ENCODE measurements at places on chromosomes 12 and 14.
A peak's percentile ranks its signal among the peaks of the same experiment; 100 is the strongest.

- no peak overlapping the region for H3K27ac ChIP-seq
- H3K4me1 ChIP-seq = peaks cover 10% of the 10 kb centered on the region
- no peaks in the 10 kb centered on the region for H3K27me3 ChIP-seq
- no peak overlapping the region for H3K4me3 ChIP-seq
Measured at GRCh38 chr14:88613552-88614010, 50.7 kb downstream of the ZC3H14 start.

DNA sequence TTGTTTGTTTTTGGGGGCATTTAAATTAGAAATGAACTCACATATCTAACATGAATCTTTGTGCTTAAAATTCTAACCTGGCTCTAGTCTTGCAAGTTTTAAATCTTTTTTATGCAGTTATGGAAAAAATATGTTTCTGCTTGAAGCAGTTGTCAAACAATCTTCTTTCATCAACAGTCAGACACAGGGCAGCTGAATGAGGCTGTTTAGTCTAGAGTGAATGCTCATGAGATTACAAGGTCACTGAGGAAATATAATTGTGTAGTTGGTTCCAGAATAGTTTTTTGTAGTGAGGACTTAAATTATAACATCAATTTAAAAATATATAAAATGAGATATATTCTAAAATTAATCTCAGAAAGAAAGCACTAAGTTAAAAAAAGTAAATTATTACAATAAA lies 76.5 kb downstream of the TRMT5 start:
- H3K4me1 ChIP-seq = peaks cover 4% of the 10 kb centered on the region
- DNase-seq = no peak
- no peak overlapping the region for H3K27ac ChIP-seq
- no peaks in the 10 kb centered on the region for H3K27me3 ChIP-seq
- H3K36me3 ChIP-seq = peaks cover 6% of the 10 kb centered on the region

DNA sequence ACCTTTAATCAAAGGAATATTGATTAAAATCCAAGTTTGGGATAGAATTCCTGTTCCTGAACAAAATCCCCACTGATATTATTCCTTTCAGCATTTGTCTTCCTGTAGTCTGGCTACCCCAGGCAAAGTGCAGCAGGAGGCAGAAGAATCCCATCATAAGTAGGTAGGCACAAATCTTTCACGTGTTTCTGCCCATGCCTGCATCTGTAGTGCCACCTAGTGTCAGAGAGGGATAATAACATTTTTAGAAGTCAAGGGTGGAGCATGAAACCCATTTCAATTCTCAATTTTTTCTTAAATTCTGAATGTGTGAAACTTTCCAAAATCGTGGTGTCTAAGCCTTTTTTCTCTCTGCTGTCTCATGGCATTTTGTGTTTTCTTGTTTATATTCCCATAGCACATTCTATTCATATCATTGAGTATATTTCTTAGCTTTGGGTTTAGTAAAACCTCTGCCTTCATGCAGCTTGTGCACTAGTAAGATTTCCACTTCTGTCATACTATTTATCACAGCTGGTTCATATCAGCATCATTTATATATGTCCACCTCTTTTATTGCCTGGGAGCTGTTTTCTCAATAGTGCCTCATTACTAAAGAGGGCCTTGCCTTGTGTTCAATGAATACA lies 47.8 kb upstream of the RERG start:
- no peaks in the 10 kb centered on the region for H3K4me1 ChIP-seq
- no peak overlapping the region for H3K27ac ChIP-seq
- DNase-seq = no peak

GRCh38 chr12:96500693-96501092 lies 11.3 kb downstream of the CFAP54 start:
- H3K36me3 ChIP-seq = no peaks in the 10 kb centered on the region
- DNase-seq = no peak
- H3K27ac ChIP-seq = peak overlapping the region; percentile 96

GRCh38 chr12:106248846-106249371 lies 1.1 kb upstream of the CKAP4 start:
- no peak for DNase-seq
- no peaks in the 10 kb centered on the region for H3K27me3 ChIP-seq
- H3K4me1 ChIP-seq = peaks cover 20% of the 10 kb centered on the region

- H3K27ac ChIP-seq = no peak overlapping the region
- peaks cover 19% of the 10 kb centered on the region for H3K27me3 ChIP-seq
- H3K4me3 ChIP-seq = no peak overlapping the region
- no peaks in the 10 kb centered on the region for H3K36me3 ChIP-seq
- DNase-seq = no peak
Measured at GRCh38 chr12:43692064-43692463, 66.5 kb downstream of the PUS7L start.

DNA sequence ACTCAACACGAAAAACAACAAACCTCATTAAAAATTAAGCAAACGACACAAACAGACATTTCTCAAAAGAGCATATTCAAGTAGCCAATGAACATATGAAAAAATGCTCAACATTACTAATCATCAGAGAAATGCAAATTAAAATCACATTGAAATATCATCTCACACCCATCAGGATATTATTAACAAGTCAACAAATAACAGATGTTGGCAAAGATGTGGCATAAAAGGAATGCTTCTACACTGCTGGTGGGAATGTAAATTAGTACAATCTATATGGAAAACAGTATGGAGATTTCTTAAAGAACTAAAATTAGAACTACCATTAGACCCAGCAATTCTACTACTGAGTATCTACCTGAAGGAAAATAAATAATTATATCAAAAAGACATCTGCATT lies 182.2 kb downstream of the KITLG start:
- no peaks in the 10 kb centered on the region for H3K36me3 ChIP-seq
- no peaks in the 10 kb centered on the region for H3K27me3 ChIP-seq
- no peaks in the 10 kb centered on the region for H3K4me1 ChIP-seq

DNA sequence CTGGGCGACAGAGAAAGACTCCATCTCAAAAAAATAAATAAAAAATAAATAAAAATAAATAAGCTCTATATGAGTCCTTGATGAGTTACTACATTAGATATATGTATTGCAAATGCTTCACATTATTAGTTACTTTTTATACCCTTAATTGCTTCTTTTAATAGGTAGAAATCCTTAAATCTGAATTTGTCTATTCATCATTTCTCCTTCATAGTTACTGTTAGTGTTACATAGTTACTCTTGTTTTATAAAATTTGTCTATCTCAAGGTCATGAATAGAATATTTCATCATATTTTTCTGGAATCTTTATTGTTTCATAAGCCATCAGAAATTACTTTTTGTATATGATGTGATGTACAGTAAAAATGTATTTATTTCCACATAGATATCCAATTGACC lies 1624.8 kb upstream of the FLRT2 start:
- no peaks in the 10 kb centered on the region for H3K36me3 ChIP-seq
- H3K4me1 ChIP-seq = no peaks in the 10 kb centered on the region
- no peak overlapping the region for H3K27ac ChIP-seq

DNA sequence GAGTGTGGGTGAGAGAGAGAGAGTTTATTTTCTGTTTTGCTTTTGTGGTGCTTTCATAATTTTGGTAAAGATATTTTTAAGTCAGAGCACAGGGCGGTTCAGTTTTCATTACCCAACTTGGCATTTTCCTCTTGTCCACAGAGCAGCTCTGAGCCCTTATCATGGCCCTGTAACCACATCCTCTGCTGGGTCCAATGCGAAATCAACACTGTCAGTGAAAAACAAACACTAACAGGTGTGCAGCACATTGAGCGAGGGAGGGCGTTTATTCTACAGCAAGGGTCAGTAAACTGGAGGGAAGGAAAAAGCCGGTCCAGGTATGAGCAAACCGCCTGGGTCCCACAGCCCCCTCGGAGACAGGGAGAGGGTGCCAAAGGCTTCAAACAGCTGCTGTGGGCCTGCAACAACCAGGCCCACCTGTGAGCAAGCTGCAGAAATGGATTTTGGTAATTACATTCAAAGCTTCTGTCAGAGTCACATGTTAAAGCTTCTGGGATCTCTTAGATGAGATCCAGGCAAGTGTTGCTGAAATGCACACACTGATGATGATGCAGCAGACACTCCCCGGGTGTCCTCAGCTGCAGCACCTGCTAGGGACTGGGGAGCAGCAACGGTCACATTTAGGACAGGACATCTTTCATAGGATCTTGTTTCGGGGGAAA lies 132.7 kb upstream of the DYRK2 start:
- no peaks in the 10 kb centered on the region for H3K27me3 ChIP-seq
- no peak for DNase-seq
- H3K4me3 ChIP-seq = peak overlapping the region; percentile 76
- H3K36me3 ChIP-seq = no peaks in the 10 kb centered on the region
- peak overlapping the region; percentile 86 for H3K27ac ChIP-seq

GRCh38 chr14:60090864-60091519 lies 731 bp upstream of the PCNX4 start:
- no peak for DNase-seq
- no peaks in the 10 kb centered on the region for H3K27me3 ChIP-seq
- H3K36me3 ChIP-seq = peaks cover 2% of the 10 kb centered on the region
- peak overlapping the region; percentile 97 for H3K4me3 ChIP-seq

DNA sequence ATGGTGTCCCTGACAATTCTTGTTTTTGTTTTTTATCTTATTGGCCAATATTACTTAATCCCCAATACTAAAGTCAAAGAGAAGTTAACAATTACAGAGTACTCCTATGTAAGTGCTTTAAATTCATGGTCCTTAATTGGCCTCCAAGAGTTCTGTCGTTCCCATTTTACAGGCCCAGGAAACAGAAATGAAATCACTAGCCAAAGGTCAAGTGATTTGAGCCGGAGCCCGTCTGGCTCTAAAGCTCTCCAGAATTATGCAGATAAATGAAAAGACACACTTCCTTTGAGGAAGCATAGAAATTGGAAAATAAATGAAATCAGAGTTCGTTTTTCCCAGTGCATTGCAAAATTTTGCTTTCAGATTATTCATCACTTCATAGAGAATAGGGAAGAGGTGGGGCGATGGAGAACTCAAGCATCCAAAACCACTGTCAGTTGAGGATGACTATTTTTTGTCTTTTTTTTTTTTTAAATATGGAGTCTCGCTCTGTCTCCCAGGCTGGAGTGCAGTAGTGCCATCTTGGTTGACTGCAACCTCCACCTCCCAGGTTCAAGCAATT lies 78.5 kb downstream of the MAP1LC3B2 start:
- peaks cover 2% of the 10 kb centered on the region for H3K36me3 ChIP-seq
- DNase-seq = no peak
- peaks cover 35% of the 10 kb centered on the region for H3K27me3 ChIP-seq
- no peak overlapping the region for H3K4me3 ChIP-seq
- peaks cover 4% of the 10 kb centered on the region for H3K4me1 ChIP-seq

DNA sequence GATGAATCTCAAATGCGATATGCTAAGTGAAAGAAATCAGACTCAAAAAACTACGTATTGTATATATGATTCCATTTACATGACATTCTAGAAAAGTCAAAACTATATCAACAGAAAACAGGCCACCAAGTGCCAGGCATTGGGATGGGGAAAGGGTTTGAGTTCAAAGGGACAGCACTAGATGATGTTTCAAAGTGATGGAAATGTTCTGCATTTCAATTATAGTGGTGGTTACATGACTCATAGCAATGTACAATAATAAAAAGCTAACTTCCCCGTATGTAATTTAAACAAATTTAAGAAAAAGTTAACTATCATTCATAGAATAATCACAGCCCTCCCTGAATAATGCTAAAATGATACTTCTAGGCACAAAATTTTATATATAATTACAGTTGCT lies 13.5 kb downstream of the HECTD1 start:
- H3K27ac ChIP-seq = no peak overlapping the region
- no peak overlapping the region for H3K4me3 ChIP-seq
- peaks cover 37% of the 10 kb centered on the region for H3K4me1 ChIP-seq
- H3K27me3 ChIP-seq = no peaks in the 10 kb centered on the region
- DNase-seq = no peak
- H3K36me3 ChIP-seq = peaks cover 7% of the 10 kb centered on the region

- H3K27me3 ChIP-seq = no peaks in the 10 kb centered on the region
- DNase-seq = no peak
- peaks cover 40% of the 10 kb centered on the region for H3K4me1 ChIP-seq
- no peaks in the 10 kb centered on the region for H3K36me3 ChIP-seq
- H3K4me3 ChIP-seq = peak overlapping the region; percentile 93
Measured at GRCh38 chr12:62603811-62604098, 137.1 kb downstream of the MON2 start.

DNA sequence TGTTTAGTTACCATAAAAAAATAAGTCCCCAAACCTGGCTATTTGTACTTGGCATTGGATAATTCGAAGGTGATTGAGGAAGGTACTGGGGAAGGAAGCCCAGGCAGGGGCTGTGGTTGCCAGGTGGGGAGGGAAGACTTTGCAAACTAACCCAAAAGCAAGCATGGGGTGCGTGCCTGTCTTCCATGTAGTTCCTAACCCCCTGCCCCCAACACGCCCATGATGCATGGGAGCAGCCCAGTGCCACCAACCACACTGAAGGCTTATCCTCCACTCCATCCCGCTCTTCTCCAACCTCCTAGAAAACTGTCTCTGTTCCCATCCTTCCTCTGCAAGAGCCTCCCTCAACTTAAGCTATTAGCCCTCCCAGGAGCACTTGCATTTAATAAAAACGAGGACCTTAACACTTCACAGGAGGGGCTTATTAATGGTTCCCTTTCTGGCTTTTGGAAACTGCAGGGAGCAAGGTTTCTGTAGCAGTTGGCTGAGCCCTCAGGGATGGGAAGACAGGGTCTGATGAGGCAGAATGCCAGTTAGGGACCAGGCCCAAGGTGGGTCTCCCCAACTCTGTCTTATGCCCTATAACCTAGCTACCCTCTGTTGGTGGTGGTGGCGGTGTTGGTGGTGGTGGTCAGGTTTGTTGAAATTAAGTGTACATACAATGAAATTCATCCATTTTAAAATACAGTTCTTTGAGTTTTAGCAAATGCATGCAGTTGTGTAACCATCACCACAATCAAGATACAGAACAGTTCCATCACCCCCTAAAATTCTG lies 96.0 kb downstream of the ZFP36L1 start:
- H3K4me1 ChIP-seq = peaks cover 16% of the 10 kb centered on the region
- H3K27ac ChIP-seq = no peak overlapping the region
- H3K27me3 ChIP-seq = no peaks in the 10 kb centered on the region
- H3K4me3 ChIP-seq = no peak overlapping the region

DNA sequence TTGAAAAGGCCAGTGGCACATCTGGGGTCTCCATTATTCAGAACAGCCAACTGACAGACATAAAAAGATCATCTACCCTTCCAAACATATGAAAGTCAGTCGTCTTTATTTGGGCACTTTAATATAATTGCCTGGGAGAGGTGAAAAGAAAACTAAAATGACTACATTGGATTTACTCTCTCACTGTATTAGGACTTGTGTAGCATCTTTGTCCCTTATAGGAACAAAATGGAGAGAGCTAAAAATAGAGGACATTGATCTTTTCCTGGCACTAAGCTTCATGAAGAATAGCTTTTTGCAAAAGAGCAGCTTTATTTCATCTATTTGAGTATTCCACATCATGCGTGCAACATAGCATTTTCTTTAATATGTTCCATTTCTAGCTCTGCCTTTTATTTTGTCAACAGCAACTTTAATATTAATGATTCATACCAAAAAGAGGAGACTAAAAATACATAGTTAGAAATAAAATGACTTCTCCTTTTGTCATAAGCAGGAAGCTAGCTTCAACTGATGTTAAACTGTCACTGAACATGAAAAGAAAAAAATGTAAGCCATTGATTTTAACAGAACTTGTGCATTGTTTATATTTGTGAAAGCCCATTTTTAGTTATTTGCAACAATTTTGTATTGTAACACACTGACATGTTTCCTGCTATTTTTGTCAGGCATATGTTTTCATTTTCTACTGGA lies 254.6 kb downstream of the SEC23A start:
- no peaks in the 10 kb centered on the region for H3K36me3 ChIP-seq
- H3K27me3 ChIP-seq = no peaks in the 10 kb centered on the region
- no peak for DNase-seq
- H3K4me1 ChIP-seq = no peaks in the 10 kb centered on the region
